ENCODE measurements at places on chromosomes 1 and 21.

- no peak for DNase-seq
These were observed 74.4 kb downstream of the ACTL8 start for GRCh38 chr1:17829579-17829978.

- no peak for DNase-seq
These were observed 42.4 kb downstream of the ATP6V1G3 start for GRCh38 chr1:198498103-198498385.

DNA sequence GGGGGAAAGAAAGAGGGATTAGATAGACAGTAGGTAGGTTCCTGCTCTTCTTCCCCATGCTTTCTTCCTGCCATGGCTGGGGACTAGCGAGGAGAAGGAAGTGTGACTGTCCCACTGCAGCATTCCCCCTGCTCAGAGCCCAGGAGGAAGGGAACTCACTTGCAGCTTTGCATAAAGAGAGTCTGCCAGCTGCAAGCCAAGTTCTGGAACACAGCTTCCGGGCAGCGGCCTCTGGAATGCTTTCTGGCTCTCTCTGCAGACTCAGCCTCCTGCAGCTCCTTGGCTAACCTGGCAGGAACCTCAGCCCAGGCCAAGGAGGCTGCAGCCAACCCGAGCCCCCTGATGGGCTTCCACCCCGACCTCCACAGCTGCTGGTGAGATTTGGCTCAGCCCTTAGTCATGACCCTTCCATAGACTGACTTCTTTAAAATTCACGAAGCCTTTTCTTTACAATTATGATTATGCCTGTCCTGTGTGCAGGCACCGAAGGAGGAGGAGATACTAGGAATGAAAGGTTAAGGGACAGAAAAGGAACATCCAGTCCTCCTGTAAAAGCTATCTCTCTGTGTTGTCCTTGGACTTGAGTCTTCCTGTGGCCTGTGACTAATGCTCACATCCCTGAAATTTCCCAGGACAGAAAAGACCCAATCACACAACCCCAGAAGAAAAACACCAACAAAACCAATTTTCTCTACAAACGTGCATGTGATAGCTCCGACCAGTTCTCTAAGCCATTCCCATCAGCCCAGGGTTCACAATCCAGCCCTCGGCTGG is 108.2 kb upstream of the OLIG2 start:
- no peak for DNase-seq

DNA sequence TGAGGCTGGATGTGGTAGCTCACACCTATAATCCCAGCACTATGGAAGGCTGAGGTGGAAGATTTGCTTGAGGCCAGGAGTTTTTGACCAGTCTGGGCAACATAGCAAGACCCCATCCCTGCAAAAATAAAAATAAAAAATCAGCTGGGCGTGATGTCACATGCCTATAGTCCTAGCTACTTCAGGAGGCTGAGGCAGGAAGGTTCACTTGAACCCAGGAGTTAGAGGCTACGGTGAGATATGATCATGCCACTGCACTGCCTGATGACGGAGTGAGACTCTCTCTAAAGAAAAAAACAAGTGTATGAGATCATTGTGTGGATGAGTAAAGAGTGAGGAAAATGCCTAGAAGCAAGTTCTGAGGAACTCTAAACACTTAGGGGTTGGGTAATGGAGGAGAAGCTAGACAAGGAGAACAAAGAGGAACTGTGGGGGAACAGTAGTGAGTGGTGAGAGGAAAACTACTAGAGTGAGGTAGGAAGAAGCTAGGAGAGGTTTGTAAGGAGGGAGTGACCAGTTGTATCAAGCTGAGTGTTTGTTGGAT is 17.0 kb downstream of the CLIC4 start:
- no peak for DNase-seq

DNA sequence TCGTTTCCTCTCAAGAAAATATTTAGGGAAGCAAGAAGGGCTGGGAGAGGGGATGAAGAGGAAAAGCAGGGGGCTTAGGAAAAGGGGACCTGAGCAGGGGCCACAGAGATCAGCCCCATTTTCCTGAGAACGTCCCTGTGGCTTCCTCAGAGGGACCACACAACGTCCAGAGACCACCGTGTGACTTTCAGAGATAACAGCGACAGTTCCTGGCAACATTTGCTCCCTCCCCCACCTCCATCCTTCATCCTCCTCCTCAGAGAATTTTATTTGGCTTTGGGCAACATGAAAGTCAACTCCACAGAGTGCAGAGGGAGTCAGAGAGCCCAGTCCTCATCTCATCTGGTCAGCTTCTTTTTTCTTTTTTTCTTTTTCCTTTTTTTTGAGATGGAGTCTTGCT is 50.9 kb downstream of the RUNX1 start:
- DNase-seq = no peak

DNA sequence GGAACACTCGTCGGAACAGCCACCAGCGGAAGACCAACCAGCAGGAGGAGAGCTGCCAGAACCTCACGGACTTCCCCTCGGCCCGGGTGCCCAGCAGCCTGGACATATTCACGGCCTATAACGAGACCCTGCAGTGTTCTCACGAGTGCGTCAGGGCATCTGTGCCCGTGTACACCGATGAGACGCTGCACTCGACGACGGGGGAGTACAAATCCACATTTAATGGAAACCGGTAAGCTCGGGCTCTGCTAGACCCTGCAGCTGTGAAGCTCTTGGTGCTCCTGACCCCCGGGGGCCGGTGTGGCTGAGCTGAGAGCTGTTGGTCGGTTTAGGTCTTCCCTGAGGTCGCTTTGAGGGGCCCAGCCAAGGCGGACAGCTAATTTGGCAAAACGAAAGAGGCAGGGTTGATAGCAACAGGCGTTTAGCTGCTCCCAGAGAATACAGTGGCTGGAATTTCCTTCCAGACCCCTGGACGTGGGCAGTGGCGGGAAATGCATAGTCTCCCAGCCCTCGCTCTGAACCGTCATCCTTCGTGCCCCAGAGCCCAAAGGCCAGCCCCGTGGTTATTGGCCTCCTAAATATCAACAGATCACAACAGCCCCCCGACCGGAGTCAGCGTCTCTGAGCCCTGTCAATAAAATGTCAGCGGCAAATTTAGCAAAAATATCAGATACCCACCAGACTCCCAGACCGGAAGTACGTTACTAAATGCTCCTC is 118.0 kb downstream of the AJAP1 start:
- DNase-seq = no peak

DNA sequence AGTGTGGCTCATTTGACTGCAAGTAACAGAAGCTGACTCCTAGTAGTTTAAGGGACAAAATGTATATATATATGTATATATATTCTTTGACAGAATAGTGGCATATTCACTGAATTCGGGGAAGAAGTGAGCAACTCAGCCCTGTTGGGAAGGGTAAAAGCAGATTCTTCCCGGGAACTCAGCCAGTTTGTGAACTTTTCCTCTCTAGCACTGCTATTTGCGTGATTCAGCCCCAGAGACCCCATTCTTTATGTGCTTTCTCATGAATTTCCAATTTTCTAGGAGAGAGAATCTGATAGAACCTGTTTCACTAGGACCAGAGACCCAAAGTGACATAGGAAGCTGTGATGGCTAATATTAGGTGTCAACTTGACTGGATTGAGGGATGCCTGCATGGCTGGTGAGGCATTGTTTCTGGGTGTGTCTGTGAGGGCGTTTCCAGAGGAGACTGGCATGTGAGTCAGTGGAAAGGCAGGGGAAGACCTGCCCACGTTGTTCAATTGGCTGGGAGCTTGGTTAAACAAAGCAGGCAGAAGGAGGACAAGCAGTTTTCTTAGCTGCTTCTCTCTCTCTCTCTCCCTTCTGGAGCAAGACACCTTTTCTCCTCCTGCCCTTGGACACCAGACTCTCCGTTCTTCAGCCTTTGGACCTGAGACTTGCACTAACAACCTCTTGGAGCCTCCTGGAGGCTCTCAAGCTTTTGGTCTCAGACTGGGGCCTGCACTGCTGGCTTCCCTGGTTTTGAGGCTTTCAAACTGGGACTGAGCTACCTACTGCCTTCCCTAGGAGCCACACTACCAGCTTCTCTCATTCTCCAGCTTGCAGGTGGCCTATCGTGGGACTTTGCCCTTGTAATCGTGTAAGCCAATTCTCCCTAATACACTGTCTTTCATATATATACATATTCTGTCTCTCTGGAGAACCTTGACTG is 93.4 kb upstream of the KCNK1 start:
- DNase-seq = no peak

DNA sequence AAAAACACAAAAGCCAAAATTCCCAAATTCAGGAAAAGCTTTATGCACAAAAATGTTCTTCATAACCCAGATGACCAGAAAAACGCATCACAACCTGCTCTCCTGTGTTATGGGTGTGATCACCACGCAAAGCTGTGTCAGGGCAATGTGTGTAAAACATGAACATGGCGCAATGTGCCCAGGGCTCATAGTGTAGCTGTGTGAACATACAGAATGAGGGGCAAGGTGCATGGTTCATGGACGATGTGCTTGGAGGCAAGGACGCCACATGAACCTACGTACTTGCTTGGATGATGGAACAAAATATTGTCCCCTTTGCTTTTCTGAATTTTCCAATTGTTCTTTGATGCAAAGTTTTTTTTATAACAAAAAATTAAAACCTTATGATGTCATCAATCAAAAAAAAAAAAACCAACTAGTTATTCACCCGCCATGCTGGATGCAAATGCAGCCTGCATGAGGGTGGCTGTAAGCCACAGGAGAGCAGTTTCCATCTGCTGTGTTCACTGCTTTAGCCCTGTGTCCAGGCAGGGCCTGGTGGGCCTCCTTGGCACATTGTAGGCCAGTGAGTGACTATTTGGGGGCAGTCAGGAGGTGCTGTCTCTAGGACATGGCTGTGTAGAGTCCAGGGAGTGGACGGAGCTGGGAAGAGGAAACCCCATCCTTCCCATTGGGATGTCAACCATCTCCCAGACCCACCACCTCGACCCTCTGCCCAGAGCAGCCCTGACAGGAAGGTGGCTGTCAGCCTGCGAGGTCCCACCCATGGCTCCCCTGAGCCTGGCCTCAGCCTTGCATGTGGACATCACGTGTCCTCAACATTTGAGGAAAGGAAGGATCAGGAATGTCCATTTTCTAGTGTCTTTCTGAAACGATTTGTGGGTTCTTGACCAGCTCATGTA is 13.6 kb downstream of the KRTAP10-1 start:
- no peak for DNase-seq

DNA sequence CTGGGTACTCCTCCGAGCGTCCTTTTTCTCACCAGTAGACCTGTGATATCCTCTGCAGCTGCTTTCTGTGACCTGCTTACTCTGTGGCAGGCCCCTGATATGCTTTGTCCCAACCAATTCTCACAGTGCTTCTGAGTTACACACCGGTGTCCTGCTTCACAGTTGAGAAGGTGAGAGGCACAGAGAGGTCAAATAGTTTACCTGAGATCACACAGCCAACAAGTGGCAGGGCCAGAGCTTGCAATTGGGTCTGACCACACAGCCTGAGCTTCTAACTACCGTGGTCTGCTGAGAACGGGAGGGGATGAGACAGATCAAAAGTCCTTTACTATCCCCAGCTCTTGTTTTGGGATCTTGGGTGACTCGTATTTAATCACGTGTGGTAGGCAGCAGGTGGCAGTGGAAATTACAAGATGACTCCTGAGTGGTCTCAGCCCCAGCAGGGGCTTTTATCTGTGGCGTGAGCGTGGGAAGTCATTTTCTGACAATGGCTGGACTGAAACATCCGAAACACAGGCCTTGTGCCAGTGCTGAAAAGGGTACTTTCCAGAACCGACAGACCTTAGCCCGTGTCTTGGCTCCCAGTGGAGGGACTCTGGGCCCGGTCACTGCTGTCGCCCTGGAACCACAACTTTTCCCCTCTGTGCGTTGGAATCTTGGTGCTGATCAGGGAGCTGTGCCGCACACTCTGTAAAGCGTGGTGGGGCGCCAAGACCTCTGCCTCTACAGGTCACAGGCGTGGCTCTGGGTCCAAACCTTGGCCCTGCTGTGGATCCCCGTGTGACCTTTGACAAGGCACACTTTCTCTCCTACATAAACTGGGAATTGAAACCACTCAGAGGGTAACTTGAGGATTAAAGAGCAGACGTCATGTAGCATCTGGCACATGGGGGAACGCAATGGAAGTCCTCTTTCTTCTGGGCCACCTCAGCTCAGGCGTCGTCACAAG is 11.9 kb downstream of the THEMIS2 start:
- DNase-seq = no peak

- no peak for DNase-seq
These were observed 118.7 kb downstream of the SLC5A9 start for GRCh38 chr1:48341221-48341620.

DNA sequence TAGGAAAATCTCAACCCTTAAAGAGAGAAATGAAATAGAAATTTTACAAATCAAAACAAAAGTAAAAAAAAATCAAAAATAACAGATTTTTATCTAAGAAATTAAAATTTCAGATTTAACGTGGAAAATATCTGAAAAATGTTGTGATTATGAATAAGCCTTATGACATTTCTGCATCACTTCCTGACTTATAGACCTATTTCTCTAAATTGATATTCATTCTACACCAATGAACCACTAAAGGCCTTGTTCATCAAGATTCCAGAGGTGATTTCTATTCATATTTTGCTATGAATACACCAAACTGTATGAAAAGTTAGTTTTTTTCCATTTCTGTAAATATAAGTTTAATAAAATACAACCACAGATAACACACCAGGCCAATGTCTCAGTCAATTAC is 261.5 kb downstream of the SMYD3 start:
- DNase-seq = no peak

DNA sequence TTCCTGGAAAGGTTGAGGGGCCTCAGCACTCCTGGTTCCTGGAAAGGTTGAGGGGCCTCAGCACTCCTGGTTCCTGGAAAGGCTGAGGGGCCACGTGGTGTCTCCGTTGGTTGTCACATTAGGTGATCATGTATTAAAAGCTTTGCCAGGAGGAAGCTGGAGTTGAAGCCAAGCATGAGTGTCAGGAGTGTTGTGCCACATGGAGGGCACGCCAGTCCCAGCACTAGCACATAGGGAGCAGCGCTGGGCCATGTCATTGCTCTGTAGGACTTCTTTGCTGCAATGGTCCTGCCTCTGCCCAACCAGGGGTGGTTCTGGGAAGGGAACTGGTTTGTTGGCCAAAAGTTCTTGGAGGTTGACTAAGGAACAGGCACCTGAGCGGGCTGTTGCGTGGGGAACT is 13.3 kb downstream of the ATP5PO start:
- no peak for DNase-seq

- DNase-seq = no peak
These were observed 22.4 kb downstream of the LY9 start for GRCh38 chr1:160818207-160818937.

- DNase-seq = peak; percentile 76
These were observed 41.0 kb downstream of the MYOM3 start for GRCh38 chr1:24070821-24071393.

DNA sequence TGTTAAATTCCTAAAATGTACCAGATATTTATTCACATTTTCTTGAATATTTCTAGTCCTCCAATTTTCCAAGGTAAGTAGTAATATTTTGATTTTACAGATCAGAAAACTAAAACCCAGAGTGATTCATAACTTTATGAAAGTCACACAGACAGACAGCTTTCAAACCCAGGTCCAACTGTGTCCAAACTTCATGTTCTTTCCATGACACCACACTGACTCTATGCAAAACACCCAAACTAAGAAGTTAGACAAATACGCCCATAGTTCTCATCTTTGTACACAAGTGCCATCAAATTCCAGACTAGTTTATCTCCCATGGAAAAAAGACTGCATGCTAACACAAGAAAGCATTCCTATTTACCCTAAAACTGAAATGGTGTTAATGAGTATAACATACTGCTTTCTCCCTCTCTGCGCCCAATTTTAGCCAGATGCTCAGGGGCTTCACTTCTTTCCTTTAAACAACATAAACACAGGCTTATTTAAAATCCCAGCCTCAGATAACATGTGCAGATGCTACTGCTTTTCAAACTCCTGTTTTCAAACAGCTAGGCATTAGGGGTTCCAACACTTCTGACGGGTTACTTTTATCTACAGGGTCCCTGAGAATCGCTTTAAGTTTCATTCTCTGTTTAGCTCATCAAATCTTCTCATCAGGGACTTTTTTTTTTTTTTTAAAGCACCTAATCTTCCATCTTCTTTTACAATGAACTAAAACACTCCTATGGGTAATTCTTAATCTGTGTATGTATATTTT is 44.6 kb downstream of the WASF2 start:
- DNase-seq = no peak
